ENCODE measurements at places on chromosomes 2 and 18.
A peak's percentile ranks its signal among the peaks of the same experiment; 100 is the strongest.

GRCh38 chr2:196718419-196719109 is 79.0 kb downstream of the CCDC150 start:
- DNase-seq: no peak

DNA sequence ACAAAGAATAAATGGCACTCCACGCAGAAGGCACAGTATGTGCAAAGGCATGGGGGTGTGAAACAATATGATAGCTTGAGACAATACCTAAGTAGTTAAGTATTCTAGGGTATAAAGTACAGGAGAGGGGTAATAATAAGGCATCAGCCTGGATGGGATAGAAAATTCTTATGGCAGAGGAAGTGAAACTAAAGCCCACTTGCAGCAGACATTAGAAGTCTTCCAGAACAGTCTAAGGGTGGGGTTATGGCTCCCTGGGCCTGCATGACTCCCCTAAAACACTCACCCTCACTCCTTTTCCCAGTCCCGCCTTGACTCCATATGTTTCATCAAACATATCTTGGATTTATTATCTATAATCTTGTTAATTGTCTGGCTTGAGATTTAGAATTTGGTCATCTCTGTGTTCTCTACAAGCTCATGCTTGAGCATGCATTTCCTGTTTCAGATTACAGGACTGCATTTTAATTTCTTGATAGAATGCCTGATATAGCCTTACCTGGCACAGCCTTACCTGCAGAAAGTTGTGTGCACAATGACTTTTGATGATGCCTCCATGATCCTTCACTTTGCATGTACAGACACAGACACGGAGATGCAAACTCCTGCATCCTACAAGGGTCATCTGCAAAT is 28.5 kb upstream of the TMBIM1 start:
- DNase-seq: no peak

DNA sequence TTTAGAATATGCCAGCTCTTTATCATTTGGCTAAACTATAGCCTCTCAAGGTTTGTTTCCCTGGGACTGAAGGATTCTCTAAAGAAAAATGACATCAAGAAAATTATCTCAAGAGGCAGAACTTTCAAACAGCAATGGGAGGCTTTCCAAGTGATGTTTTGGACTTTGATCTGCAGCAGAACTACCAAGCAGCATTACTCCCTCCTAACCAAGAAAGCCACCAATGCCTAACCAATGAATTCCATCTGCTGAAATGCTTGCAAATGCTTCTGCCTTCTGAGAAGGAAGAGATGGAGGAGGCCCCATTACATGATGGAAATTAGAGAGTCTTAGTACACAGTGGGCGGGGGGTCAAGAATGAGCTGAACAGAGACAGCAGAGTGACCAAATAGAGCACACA is 95.1 kb upstream of the SLC35G4 start:
- no peak for DNase-seq

DNA sequence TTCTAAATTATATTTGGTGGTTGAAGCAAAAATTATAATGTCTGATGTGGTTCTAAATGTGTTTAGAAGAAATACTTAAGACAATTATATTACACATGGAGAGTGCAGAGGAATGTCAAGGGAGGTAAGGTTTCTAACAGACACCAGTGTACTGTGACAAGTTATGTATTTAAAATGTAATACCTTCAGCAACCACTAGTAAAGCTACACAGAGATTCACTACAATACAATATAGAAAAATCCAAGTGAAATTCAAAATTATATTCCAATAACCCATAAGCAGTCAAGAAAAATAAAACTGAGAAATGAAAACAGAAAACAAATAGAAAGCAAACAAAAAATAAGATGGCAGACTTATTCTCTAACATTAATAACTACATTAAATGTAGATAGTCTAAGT is 249.5 kb upstream of the KLHL14 start:
- no peak for DNase-seq

DNA sequence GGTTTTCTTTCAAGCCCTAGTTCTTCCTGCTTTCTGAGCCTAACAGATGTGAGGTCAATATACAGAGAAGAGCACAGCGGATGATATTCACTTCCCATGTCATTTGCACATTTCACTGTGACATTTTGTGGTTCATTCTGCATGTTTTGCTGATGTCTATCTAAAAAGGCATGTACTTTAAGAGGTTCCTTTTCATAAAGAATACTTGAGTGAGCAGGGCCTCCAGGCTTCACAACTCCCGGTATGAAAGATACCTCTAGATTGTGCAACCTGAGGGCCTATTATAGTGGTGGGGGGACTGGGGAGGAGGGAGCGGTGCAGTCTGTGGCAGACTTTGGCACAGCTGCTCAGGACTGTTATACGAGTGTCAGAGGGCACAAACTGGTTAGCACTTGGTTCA is 54.6 kb downstream of the CPO start:
- no peak for DNase-seq

GRCh38 chr2:7868836-7869235 is 813.0 kb upstream of the ID2 start:
- no peak for DNase-seq

- DNase-seq: no peak
Observed at GRCh38 chr2:180208841-180209240, 201.7 kb upstream of the CWC22 start.

- no peak for DNase-seq
Observed at GRCh38 chr2:216713691-216714336, 18.5 kb upstream of the IGFBP5 start.

DNA sequence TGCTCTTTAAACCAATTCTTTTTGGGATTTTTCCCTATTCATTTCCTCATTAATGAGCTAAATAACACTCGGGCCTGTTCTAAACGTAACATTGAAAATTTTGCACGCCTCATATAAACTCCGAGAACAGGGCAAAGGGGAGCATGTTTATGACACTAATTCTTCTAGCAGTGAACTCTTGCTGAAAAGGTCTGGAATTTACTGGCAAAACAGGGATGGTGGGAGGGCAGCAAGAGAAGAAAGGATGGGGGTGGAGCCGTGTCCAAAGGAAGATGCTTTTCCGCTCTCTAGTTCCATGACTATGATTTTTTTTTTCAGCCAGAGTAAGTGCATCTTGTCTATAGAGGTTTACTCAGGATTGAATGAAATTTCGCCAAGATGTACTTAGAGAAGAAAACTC is 50.0 kb upstream of the IL1R1 start:
- no peak for DNase-seq

GRCh38 chr2:114006460-114006859 is 116.6 kb downstream of the ACTR3 start:
- peak; percentile 19 for DNase-seq

DNA sequence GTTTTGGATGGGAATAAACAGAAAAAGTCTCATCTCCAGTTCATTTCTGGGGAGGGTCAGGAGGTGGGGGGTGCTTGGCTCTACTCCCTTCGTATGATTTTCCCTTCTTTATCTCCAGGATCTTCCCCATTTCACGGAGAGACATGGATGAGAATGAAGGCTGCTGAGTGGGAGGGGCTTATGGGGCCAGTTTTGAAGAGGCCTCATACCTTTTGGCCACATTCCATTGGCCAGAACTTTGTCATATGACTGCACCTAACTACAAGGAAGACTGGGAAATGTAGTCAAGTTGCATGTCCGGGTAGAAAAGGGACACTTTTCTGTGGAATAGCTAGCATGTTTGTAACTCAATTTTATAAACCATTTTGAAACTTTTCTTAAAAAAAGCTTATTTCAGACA is 117.6 kb downstream of the NEDD4L start:
- DNase-seq: peak; percentile 21

- no peak for DNase-seq
Observed at GRCh38 chr18:23798249-23798648, 109.0 kb downstream of the LAMA3 start.

DNA sequence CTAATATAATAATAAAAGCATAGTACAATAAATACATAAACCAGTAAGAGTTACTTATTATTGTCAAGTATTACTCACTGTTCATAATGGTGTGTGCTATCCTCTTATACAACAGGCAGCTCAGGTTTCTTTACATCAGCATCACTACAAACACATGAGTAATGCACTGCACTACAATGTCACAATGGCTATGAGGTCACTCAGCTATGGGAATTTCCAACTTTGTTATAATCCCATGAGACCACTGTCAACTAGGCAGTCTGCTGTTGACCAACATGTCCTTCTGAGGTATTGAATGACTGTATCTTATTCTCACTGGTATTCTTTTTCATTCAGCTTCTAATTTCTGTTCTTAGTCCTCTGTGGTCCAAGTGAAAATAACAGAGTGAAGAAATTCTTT is 250.4 kb upstream of the DSEL start:
- no peak for DNase-seq

- no peak for DNase-seq
Observed at GRCh38 chr2:163670929-163671328, 64.9 kb downstream of the FIGN start.

GRCh38 chr2:25825238-25825637 is 53.0 kb downstream of the ASXL2 start:
- no peak for DNase-seq

DNA sequence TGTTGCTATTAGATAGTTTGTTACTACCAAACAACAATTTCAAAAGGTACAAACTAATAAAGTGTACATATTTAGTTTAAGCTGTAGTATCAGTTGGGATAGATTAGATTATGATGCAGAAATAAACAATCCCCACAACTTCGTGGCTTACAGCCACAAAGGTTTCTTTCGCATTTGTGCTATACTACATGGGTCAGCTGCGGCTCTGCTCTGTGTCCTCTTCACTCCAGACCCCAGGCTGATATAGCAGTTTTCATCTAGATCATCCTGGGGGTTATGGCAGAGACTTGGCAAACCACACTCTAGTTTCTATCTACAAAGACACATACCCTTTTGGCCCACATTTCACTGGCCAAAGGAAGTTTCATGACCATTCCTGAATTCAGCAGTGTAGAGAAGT is 108.0 kb upstream of the SP5 start:
- no peak for DNase-seq

DNA sequence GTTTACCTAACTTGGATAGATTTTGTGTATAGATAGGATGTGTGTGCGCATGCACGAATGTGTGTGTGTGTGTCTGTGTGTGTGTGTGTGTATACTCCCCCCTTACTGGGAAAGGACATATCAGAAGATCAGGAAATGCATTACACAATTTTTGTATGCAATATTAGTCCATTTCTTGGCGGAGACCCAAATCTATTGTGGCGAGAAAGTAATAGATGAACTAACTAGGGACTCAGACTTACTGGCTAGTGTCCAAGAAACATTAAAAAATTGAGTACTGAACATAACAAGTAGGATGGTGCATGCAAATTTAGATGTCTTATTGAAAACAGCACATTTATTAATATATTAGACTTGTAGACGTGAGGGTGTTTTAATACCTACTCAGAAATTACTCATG is 1036.5 kb upstream of the FANCL start:
- no peak for DNase-seq

- no peak for DNase-seq
Observed at GRCh38 chr2:32732120-32732519, 104.3 kb downstream of the TTC27 start.

GRCh38 chr2:131394147-131394931 is 30.4 kb upstream of the RAB6D start:
- DNase-seq: no peak

- no peak for DNase-seq
Observed at GRCh38 chr2:189102735-189103134, 76.8 kb downstream of the COL5A2 start.

DNA sequence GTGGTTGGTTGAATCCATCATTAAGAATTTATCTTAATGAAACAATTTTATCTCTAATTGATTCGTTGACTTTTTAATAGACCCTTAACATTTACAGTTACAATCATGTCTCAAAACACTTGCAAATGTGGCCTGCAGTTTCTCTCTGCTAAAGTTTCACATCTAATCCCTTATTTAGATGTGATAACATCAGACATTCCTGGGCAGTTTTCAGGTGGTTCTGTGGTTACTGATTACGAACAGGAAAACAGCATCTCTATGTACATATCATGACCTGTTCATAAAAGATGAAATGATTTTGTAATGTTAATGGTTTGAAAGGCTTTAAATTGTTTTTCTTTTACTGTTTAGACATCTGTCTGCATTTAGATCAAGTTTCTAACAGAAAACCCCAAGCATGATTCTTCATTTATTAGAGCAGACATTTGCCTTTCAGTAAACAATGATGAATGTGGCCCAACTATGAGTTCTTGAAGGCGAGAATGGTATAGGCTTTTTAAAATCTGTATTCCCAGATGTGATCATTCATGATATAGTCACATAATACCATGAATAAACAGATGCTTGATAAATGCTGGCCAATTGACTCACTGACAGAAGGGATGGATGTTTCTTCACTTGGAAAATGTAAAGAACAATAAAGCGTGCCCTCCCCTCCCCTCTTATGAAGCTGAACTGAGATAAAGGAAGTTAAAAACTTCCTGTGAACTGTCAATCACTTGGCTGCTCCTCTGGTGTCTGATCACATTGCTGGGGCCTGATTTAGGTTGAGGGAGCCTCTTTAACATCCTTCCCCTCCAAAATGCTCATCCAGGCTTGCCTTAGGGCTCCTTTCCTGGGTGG is 3.5 kb downstream of the CAPN14 start:
- no peak for DNase-seq

- DNase-seq: no peak
Observed at GRCh38 chr2:50607721-50608120, 424.2 kb downstream of the NRXN1 start.

DNA sequence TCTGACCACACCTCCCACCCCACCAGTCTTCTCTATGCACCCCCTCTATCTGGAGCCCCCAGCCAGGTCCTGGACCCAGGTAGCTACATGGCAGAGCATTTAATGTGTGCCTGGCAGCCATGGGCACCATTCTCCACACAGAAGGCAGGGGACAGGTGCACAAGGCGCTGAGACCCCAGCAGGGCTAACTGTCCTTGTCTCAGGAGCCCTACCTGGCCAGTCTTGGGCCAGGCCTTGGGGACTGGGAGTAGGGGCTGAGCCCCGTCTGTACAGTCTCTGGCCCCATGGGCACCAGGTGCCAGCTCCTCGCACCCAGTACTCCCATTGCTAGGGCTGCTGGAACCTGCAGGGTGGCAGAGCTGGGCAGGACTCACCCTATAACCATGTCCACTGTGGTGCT is 2.9 kb downstream of the GNLY start:
- DNase-seq: no peak

GRCh38 chr18:12305211-12305610 is 2.8 kb upstream of the TUBB6 start:
- no peak for DNase-seq

DNA sequence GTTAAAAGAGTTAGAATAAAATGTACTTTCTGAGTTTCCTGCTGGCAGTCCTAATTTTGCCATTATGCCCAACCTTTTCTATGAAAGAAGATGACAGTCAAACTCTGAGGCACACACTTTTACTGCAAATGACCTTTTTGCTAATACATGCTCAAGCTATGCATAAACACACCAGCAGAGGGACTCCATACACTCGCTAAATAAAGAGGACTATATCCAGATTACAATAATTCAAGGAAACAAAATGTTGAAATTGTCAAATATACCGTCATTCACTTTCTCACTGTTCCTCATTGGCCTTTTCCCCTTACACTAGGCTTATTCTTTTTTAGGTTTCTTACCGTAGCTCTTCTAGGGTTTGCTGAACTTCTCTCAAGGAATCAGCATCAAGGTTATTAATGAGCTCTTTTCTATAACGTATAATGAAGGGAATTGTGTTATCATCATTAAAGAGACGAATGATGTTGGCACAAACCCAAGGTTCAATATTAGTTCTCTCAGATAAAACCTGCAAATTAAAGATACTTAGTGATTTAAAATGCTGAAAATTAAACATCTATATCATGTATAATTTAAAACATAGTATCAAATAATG is 25.7 kb downstream of the SRBD1 start:
- DNase-seq: no peak

- no peak for DNase-seq
Observed at GRCh38 chr2:172808156-172808555, 72.5 kb downstream of the RAPGEF4 start.

- DNase-seq: no peak
Observed at GRCh38 chr2:58914733-58915505, 673.8 kb upstream of the FANCL start.
